ENCODE measurements at places on chromosomes 6 and 20. TPM values are rescaled to one million over a fixed set of nuclear protein-coding genes. Genes with fewer than 3 reads are reported as not detected.

HTR1E gene
- total RNA-seq = not detected

FAM229B gene
- total RNA-seq = 69.5 TPM

ZC2HC1B gene
- total RNA-seq = not detected

MATN4 gene
- total RNA-seq = not detected

SLC22A23 gene
- 7.0 TPM for total RNA-seq

GRCh38 chr6:2448826-2449571 is 203.6 kb upstream of the GMDS start:
- H3K4me3 ChIP-seq = no peak overlapping the region
- H3K27ac ChIP-seq = no peak overlapping the region
- no peaks in the 10 kb centered on the region for H3K27me3 ChIP-seq
- H3K36me3 ChIP-seq = peaks cover 4% of the 10 kb centered on the region

DNA sequence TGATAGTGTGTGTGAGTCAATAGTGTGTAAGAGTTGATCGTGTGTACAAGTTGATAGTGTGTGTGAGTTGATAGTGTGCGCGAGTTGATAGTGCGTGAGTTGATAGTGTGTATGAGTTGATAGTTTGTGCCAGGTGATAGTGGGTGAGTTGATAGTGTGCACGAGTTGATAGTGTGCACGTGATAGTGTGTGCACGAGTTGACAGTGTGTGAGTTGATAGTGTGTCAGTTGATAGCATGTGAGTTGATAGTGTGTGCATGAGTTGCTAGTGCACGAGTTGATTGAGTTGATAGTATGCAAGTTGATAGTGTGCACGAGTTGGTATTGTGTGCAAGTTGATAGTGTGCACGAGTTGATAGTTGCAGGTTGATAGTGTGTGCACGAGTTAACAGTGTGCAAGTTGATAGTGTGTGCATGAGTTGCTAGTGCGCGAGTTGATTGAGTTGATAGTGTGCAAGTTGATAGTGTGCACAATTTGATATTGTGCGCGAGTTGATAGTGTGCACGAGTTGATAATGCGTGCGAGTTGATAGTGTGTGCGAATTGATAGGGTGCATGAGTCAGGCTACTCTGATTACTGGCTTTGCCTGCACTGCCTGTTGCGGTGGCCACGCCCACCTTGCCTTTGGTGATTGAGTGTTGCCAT is 35.8 kb upstream of the IYD start:
- no peaks in the 10 kb centered on the region for H3K36me3 ChIP-seq
- DNase-seq = no peak
- H3K4me3 ChIP-seq = no peak overlapping the region
- H3K4me1 ChIP-seq = no peaks in the 10 kb centered on the region
- no peak overlapping the region for H3K27ac ChIP-seq

DNA sequence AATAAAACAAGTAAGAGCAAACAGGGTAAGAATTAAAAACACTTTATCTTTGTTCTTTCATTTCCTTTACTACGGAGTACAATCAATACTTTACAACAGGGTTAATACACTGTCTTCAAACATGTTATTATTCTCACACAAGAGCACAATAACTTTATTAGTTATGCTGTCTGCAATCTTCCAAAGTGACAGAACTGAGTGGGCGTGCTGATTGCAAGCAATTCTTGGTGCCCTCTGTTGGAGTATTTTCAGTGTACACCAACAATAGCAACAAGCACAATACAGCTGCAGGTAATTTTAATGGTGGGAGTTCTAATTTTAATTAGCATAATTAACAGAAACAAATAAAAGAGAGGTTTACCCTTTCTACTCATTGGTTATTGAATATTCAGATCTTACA is 33.9 kb upstream of the PTPRK start:
- H3K4me3 ChIP-seq = no peak overlapping the region
- peaks cover 28% of the 10 kb centered on the region for H3K4me1 ChIP-seq
- no peaks in the 10 kb centered on the region for H3K27me3 ChIP-seq
- H3K27ac ChIP-seq = no peak overlapping the region
- DNase-seq = no peak

GRCh38 chr6:10542213-10542612 is 21.1 kb downstream of the GCNT2 start:
- H3K4me1 ChIP-seq = peaks cover 49% of the 10 kb centered on the region
- H3K27me3 ChIP-seq = no peaks in the 10 kb centered on the region
- DNase-seq = no peak
- no peak overlapping the region for H3K4me3 ChIP-seq
- peak overlapping the region; percentile 49 for H3K27ac ChIP-seq
- H3K36me3 ChIP-seq = no peaks in the 10 kb centered on the region

DNA sequence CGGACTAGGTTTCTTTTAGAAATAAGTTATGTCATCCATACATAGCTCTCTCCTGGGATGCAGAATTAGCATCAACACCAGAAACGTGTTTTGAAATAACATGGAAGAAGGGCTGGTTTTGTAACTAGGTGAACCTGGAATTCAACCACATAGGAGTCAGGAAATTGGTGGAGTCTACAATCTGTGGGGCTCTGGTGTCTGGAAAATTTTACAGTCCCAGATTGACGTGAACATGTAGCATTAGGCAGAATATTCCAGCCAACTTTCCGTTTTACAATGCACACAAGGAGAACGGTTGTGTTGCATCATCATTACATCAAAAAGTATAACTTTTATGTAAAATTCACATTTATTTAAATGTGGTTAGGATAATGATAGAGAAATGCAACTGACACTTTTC is 1.9 kb downstream of the KCNQ5 start:
- no peak for DNase-seq
- H3K4me1 ChIP-seq = peaks cover 38% of the 10 kb centered on the region
- no peaks in the 10 kb centered on the region for H3K36me3 ChIP-seq

- DNase-seq = no peak
- no peaks in the 10 kb centered on the region for H3K27me3 ChIP-seq
- no peaks in the 10 kb centered on the region for H3K4me1 ChIP-seq
- no peak overlapping the region for H3K27ac ChIP-seq
These were observed 87.8 kb downstream of the CENPW start for GRCh38 chr6:126427713-126428112.

DNA sequence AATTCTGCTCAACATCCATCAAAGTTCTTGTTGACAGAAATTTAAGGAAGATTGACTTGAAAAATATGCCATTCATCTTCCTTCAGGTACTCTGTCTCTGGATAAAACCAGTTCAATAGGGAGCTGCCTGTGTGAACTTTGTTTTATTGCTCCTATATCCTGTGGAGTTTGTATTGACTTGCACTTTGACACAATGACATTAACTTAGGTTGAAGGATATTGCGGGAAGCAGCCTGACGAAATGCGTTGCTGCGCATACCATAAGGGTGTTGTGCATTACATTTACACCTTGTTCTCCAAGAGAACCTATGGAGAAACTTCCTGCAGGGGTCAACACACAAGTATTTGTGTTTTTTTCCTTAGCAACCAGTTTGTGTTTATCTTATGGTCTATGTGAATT is 185.4 kb upstream of the GRIK2 start:
- H3K27me3 ChIP-seq = no peaks in the 10 kb centered on the region
- no peaks in the 10 kb centered on the region for H3K36me3 ChIP-seq
- H3K27ac ChIP-seq = no peak overlapping the region

- no peaks in the 10 kb centered on the region for H3K36me3 ChIP-seq
- no peak overlapping the region for H3K4me3 ChIP-seq
- H3K4me1 ChIP-seq = no peaks in the 10 kb centered on the region
- H3K27me3 ChIP-seq = no peaks in the 10 kb centered on the region
- no peak overlapping the region for H3K27ac ChIP-seq
These were observed 6.0 kb downstream of the MTFR2 start for GRCh38 chr6:136244061-136244616.

DNA sequence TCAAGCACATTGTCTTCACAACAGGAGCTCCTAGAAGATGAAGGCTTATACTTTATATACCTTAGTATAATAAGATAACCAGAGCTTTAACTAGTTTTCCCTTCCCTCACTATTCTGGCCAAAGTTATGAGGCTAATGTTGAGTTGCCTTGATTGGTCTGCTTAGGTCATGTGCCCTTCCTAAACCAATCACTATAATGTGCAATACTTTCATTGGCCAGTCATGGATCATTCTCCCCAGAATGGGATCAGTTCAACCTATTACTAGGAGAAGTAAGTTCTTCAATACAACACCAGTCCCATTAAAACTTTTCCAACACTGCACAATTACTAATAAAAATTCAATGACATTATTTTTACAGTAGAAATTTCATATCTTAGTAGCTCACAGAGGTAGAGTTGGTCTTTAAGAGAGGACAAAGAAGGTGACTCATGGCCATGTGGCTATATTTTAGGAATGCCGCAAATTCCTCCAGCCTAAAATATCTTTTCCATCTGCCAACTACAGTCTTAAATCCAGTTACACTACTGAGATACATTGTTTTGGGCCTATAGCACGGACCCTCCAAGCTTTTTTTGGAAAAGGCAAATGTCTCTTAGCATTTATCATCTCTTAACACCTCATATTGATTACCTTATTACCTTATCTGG is 12.5 kb upstream of the POU3F2 start:
- H3K27ac ChIP-seq = no peak overlapping the region
- H3K36me3 ChIP-seq = no peaks in the 10 kb centered on the region
- DNase-seq = no peak
- peaks cover 18% of the 10 kb centered on the region for H3K4me1 ChIP-seq
- no peak overlapping the region for H3K4me3 ChIP-seq
- peaks cover 99% of the 10 kb centered on the region for H3K27me3 ChIP-seq

DNA sequence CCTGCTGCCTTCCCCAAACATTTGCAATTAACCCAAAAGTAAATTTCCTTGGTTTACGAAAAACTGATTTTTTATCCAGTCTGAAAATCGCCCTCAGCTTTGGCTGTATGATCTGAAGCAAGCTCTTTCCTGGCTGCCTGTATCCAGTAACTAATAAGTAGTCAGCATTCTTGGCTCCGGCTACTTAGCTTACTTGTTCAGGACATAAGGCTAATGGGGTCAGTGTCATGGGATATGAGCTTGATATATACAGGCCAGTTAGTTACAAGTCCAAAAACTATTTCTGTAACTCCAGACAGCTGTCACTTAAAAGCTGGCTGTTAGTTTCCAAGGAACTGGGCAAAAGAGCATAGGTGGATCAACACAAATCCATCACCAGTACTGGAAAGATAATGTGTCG is 56.2 kb downstream of the KHDC1L start:
- no peaks in the 10 kb centered on the region for H3K36me3 ChIP-seq
- H3K27ac ChIP-seq = no peak overlapping the region
- no peak overlapping the region for H3K4me3 ChIP-seq
- no peak for DNase-seq

GRCh38 chr6:118589649-118590365 is 41.7 kb downstream of the PLN start:
- H3K4me3 ChIP-seq = no peak overlapping the region
- H3K4me1 ChIP-seq = peaks cover 45% of the 10 kb centered on the region
- no peaks in the 10 kb centered on the region for H3K27me3 ChIP-seq

DNA sequence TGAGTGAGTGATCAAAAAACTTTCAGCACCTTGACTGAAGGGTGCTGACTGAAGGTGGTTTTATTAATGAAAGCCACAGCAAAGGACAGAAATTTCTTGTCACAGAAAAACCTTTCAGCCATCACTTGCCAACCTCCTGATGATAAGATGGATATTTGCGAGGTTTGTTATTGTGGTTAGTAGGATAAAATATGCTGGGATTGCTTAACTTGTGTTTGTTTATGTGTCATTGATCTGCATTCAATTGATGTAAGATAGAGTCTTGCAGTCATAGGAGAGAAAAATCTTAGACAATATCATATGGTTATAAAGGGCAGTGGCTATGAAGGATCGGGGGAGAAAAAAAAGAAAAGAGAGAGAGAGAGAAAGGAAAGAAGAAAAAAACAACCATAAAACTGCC is 1.2 kb downstream of the TSBP1 start:
- no peaks in the 10 kb centered on the region for H3K36me3 ChIP-seq
- no peaks in the 10 kb centered on the region for H3K27me3 ChIP-seq
- DNase-seq = no peak
- no peak overlapping the region for H3K27ac ChIP-seq
- H3K4me1 ChIP-seq = no peaks in the 10 kb centered on the region
- H3K4me3 ChIP-seq = no peak overlapping the region

GRCh38 chr20:63740070-63740626 is 572 bp downstream of the SLC2A4RG start:
- peak; percentile 55 for DNase-seq
- H3K27me3 ChIP-seq = no peaks in the 10 kb centered on the region
- H3K4me3 ChIP-seq = peak overlapping the region; percentile 81
- H3K27ac ChIP-seq = peak overlapping the region; percentile 94
- H3K4me1 ChIP-seq = peaks cover 51% of the 10 kb centered on the region

DNA sequence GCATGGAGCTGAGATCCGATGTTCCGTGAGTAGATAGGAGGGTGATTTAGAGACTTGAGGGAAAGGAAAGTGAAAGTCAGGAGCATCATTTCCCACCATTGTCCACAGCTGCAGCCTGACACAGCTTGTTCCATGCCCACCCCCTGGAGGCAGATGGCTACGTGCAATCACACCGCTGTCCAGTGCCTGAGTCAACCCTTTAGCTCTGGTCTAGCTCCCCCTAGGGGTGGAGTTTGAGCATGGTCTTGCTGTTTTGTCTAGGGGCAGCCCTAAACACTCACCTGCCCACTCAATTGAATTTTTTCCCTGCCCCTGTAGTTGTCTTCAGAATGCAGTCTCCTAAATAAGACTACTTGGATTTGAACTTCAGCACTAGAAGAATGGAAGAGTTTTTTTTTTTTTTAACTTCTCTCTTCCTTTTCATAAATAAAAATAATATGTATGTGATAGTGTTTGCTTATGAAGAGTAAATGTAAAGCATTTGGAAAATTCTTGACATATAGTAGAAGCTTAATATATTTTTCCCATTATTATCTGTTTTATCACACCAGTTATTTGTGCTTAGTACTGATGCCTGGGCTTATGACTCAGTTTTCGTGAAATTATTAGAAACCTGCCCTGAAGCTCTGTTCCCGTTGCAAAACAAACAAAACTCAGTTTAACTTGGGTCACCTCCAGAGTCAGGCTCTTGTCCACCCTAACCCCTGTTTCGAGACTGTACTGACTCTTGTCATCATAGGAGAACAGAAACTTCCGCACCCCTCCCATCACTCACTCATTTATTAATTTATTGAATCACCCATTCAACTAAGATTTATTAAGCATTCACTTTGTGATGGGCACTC is 814.8 kb downstream of the MAFB start:
- H3K36me3 ChIP-seq = no peaks in the 10 kb centered on the region
- no peaks in the 10 kb centered on the region for H3K4me1 ChIP-seq
- H3K27me3 ChIP-seq = peaks cover 4% of the 10 kb centered on the region
- H3K4me3 ChIP-seq = no peak overlapping the region
- DNase-seq = peak; percentile 58

- peak; percentile 28 for DNase-seq
- peak overlapping the region; percentile 26 for H3K4me3 ChIP-seq
- no peaks in the 10 kb centered on the region for H3K36me3 ChIP-seq
- H3K27me3 ChIP-seq = no peaks in the 10 kb centered on the region
These were observed 467.1 kb upstream of the HSF2 start for GRCh38 chr6:121932076-121932991.

Data from left ventricle myocardium inferior (tissue), 1 donor.